ENCODE measurements at places on chromosomes 4 and X. TPM values are rescaled to one million over a fixed set of nuclear protein-coding genes. Genes with fewer than 3 reads are reported as not detected.

- H3K27ac ChIP-seq = no peak overlapping the region
- H3K4me1 ChIP-seq = no peaks in the 10 kb centered on the region
- no peak overlapping the region for H3K4me3 ChIP-seq
- H3K27me3 ChIP-seq = peaks cover 2% of the 10 kb centered on the region
- DNase-seq = no peak
Observed at GRCh38 chr4:114488301-114488982, 110.2 kb upstream of the UGT8 start.

GRCh38 chr4:128796934-128797333 is 12.6 kb upstream of the JADE1 start:
- DNase-seq = no peak
- H3K27ac ChIP-seq = no peak overlapping the region
- H3K27me3 ChIP-seq = no peaks in the 10 kb centered on the region

DNA sequence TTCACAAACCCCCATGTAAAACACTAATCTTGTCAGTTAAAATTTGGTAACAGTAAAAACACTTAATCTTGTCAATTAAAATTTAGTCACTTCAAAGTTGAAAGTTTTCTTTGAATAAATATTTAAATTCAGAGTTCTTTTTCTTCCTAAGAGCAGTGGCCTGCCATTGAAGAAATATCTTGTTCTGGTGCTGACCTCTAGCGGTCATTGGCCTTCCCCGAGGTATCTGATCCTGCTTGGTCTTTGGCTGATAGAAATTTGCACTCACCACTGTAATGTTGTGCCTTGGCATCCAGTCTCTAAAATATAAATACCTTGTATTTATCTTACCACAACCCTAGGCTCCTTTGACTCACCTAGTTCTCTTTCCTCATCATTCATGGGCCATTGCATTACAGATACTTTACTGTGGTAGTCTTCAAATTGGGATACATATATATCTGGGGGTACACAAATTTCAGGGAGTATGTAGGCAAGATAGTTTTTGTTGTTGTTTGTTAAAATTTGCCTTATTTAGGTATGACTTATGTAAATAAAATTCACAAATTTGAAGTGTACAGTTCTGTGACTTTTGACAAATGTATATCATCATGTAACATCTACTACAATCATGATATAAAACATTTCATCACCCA is 6.7 kb upstream of the ART3 start:
- no peaks in the 10 kb centered on the region for H3K36me3 ChIP-seq
- H3K4me1 ChIP-seq = no peaks in the 10 kb centered on the region
- DNase-seq = peak; percentile 76
- peaks cover 2% of the 10 kb centered on the region for H3K27me3 ChIP-seq
- no peak overlapping the region for H3K27ac ChIP-seq

The CLNK gene
- total RNA-seq = not detected

The PAK3 gene
- total RNA-seq = 0.16 TPM
